Liver (tissue), 10 donors: ENCODE measurements at places on chromosomes 12 and 14.
A peak's percentile ranks its signal among the peaks of the same experiment; 100 is the strongest.

GRCh38 chr12:108316176-108317086, 22.7 kb downstream of the CMKLR1 start:
- DNase-seq = no peak

DNA sequence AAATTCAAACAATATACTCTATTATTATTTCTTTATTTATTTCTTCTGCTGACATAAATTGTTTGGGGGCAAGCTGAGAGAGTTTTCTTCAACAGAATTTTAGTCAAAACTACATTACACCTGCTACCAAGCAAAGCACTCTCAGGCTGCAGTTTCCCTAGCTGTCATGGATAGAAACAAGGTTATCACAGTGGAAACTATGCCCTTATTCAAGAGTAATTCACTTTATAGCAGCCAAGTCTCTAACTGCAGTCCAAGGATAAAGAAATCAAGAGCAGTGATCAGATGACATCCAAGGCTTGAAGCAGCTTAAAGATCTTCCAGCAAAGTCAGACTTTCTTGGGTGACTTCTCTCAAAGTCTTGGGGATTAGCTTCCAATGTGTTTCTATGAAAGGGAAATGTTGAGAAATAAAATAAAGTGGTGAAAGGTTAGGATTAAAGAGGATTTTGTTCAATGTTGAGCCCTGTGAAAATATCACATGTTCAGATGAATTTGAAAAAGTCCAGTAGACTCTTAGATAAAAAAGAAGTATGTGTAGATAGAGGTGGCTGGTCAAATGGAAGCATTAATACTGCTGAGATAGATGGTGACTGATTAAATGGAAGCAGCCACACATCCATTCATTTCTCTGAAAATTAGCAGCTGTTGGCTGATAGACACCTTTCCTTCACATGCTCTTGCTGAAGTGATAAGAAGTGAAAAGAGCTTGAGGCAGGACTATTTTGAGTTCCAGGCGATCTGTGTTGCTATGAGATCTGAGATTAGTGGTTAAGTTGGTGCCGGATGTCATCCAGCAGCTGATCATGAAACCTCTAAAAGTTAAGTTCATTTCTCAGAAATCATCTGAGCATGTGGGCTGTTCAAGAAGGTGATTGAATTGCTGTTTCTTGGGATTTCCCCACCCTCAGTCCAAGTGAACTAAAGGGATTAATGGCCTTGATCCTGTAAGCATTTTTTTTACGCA, 257.8 kb upstream of the BTG1 start:
- DNase-seq = no peak

DNA sequence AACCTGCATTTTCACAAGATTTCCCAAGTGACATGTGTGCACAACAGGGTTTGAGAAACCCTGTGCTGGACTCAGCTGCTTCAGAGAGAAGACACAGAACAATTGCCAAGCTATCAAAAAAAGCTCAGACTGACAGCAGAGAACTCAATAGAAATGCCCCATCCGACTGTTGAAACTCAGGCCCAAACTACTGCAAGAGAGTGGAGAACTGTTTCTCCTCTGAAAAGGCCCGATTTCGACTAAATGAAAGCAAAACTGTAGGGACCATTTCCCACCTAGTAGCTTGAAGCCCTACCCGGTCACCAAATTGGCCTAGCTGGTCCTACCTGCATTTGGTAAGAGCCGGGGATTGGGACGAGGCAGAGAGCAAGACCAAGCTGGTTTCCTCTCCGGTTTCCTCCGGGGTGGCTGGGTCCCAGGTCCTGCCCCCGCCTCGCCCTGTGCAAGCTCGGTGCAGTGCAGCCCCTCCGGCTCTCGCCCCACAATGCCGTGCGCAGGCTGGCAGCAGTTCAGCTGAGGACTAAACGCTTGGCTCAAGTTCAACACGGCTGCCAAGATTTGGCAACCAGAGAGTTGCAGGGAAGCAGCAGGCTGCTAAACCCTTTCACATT, 1180.6 kb downstream of the VRK1 start:
- DNase-seq = no peak

DNA sequence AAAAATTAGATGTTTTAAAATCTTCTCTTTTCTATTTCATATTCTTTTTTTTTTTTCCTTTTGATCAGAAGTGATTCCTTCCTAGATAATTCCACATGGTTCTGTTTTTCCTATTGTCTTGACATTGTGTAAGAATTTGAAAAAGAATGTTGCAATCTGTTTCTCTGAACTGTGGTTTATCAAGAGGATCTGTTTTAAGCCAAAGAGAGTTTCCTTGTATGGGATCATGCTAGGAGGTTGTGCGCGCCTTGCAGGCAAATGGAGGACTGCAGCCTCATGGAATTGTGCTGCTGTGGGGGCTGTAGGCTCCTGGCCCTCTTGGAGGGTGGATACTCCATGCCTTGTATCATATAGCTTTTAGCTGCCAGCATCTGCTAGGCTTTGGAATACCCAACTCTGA, 43.3 kb upstream of the MBIP start:
- DNase-seq = no peak

DNA sequence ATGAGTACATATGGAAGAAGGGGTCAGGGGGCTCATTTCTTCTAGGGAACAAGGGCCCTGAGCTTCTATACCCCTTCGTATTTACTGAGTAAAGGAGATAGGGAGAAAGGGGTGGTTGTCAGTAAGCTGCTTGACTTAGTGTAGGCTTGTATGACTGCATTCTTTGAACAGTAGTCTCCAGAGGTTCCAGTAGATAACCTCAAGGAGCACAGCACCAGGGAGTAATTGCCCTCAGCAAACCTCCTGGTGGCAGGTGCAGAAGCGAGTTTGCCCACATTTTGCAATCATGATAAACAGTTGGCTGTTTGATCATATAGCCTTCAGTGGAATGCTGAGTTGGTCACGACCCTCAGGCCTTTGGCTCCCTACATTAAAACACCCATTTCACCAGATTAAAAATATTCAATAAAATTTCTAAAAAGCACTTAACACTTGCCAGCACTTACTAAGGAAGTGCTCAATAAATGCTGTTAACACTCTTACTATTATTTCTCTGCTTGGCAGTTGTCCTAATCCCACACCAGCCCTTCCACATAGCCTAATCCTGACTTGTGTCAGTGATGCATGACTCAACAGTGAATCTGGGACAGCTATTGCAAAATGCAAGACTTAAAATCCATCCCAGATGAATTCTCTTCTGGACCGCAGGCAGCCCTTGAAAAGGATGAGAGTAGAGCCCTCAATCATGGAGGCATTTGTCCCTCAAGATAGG, 3.7 kb upstream of the DHRS4L2 start:
- DNase-seq = no peak

DNA sequence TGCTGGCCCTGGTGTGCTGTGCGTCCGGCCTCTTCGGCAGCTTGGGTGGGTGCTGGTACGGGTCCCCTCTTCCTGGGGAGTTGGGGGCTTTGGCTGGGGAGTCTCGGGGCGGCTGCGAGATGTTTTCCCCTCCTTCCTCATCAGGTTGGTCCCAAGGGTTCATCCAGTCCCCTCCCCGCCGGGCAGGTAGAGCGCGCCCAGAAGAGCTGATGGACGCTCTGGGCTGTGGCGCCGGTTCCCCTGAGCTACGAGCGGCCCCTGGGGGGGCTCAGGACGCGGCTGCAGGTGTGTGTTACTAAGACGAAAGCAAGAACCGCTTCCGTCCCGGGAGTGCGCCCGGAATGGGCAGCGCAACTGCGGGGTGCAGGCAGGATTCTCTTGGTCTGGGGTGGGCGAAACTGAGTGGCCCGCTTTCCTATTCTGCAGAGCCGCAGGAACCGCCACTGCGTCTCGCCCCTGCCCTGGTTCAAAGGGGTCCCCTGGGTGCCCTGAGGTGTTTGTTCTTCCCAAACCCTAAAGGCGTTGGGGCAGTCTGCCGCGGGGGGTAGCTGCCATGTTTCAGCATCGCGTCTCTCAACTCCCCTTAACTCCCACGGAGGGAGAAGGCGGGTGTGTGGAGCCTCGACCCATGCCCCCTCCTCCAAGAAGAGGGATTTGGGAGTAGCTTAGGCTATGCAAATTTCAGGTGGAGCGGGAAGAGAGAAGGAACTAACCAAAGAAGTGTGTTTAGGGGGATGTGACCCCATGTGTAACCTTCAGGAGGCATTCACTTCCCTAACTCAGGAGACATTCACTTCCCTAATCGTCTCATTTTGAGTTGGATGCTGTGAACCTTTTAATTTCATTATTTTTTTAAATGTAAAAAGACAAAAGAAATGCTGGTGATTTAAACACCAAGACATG, 1.2 kb downstream of the SLC24A4 start:
- no peak for DNase-seq

DNA sequence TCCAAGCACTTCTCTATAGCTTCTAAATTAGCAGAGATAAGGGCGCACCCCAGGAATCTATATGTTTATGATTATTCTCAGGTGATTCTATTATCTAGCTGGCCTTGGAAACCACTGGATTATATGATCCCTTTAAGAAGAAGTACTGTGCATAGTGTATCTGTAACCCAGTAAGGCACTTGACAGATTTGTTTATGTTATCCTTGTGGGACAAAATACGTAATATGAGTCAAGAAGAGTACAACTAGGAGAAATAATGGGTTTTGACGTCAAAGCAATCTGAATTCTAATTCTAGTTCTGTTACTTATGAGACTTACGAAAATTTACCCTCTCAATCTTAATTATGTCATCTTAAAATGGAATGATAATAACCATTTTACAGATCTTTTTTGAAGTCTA, 259.6 kb upstream of the NAV3 start:
- no peak for DNase-seq

DNA sequence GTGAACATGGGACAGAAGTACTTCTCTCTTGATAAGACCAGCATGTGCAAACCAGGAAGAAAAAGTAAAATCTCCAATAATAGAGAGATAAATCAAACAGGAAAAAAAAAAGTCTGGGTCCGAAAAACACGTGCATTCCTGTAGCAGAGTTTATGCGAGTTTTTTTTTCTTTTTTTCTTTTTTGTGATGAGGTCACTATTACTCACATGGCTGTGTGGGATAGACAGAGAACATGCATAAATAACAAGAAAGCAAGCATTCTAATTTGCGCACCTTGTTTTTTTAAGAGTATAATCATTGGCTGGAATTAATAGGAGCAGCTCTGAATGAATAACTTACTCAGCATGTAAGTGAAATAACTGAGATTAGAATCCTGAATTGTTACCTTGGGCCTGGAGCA, 91.9 kb upstream of the CPM start:
- DNase-seq = no peak

GRCh38 chr12:22624548-22624869, 462 bp upstream of the ETNK1 start:
- DNase-seq = no peak

DNA sequence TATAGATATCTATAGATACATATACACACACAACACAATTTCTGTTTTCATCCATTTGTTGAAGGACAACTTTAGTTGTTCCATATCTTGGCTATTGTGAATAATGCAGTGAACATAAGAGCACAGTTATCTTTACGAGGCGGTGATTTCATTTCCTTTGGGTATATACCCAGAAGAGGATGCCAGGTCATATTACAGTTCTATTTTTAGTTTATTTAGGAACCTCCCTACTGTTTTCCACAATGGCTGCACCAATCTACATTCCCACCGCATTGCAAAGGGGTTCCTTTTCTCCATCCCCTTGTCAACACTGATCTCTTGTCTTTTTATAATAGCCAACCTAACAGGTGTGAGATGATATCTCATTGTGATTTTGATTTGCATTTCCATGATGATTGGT, 143.4 kb upstream of the ARHGAP5 start:
- DNase-seq = no peak

DNA sequence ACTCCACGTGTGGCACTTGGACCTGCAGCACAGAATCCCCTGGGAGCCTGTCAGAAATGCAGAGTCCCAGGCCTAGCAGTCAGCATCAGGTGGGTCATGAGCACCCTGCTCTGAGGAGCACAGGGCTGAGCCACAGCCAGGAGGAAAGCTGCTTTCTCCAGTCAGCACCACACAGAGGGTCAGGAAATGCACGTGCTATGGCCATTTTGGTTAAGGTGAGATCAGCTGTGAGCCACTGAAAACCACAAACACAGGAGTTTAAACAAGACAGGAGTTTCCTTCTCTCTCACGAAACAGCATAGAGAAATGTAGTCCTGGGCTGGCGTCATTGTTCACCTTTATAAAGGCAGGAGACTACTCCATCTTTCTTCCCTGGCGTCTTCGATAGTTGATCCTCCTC, 204.5 kb upstream of the SFSWAP start:
- DNase-seq = no peak

- peak; percentile 42 for DNase-seq
Observed at GRCh38 chr12:107760207-107760808, 629 bp downstream of the PRDM4 start.

- peak; percentile 62 for DNase-seq
Observed at GRCh38 chr14:102591372-102591943, 991 bp upstream of the RCOR1 start.

DNA sequence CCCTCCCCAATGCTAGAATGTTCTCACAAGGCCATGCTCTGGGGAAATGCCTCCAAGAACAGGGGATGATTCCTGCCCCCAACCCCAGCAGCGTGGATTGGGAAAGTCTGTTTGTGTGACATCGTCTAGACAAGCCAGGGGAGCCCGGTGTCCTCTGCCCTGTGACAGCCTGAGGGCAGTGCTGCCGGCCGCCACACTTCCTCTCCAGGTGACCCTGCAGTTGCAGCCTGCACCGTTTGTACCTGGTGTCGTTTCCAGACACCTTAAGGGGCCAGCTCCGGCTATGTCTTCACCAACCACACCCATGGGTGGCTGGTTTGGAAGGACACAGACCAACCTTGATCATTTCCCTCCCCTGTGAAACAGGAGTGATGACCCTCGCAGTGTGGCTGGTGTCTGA, 372.6 kb downstream of the BCL11B start:
- no peak for DNase-seq

GRCh38 chr12:14185427-14186192, 179.9 kb upstream of the ATF7IP start:
- DNase-seq = no peak

- no peak for DNase-seq
Observed at GRCh38 chr14:73741876-73742519, 27.8 kb upstream of the PNMA1 start.

- DNase-seq = no peak
Observed at GRCh38 chr14:24965934-24966578, 83.9 kb downstream of the STXBP6 start.

DNA sequence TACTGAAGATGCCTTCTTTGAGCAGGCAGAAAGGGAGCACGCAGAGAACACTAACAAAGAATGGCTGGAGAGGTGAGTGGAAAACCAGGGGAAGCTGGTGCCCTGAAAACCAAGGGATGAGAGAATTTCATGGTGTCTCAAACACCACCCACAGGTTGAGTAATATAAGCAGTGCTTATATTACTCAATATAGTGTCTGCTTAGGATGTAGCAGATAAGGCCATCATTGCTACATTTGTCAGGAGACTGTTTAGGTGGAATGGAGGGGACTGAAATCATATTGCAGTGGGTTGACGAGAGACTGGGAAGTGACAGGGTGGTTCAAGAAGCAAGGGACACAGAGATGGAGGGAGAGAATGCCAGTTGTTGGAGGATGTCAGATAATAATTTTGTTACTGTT, 20.6 kb downstream of the PKP2 start:
- DNase-seq = no peak

DNA sequence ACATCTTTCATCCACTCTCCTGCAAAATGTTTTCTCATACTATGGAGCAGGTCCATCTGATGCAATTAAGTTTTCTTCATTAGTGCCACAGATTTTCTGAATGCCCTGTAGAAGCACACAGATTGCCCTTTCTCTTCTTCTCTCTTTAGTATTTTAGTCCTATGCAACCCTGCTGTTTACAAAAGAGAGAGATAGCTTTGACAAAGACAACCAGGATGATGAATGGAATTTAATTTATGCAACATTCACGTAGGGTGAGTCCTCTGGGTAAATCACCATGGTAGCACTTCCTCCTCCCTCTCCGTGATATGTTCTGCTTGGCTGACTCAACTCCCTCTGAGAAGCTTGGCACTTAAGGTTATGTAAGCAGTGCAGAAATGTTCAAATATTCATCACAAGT, 400.9 kb upstream of the PDE3A start:
- DNase-seq = no peak

- no peak for DNase-seq
Observed at GRCh38 chr14:32808644-32809043, 130.0 kb upstream of the NPAS3 start.
